Nephron progenitor cell (in vitro differentiated cells): ENCODE measurements at places on chromosomes 1 and 21.

DNA sequence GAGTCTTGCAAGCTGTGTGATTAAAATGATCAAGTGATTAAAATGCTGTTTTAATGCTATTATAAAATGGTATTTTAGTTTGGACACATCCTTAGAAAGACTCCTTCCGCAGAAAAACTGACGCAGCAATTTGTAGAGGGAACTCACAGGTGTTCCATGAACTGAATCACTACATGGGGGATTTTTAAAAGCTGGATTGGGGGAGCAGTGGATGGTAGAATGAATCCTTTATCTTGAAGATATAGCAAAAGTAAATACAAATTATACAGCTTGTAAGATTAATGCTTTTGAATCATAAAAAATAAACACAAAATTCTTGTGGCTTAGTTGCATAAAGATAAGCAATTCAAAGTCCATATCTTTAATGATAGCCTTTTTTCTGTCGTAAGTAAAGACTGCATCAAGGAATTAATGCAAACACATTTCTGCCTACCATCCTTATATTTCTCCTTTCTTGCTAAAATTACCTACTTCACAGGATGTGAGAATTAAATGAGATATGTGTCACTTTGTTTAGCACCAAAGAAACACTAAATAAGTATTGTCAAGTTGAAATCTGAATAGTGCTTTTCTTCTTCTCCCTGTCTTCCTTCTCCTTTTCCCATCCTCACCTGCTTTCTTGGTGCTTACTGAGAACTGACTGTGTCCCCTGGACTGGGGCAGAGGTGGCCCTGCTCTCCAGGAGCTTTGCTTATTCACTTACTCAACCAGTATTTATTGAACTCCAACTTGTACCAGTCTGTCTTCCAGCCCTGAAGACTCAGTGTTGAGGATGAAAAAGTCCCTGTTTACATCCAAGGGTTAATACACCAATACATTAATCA is 61.5 kb upstream of the F3 start:
- no peak for DNase-seq

DNA sequence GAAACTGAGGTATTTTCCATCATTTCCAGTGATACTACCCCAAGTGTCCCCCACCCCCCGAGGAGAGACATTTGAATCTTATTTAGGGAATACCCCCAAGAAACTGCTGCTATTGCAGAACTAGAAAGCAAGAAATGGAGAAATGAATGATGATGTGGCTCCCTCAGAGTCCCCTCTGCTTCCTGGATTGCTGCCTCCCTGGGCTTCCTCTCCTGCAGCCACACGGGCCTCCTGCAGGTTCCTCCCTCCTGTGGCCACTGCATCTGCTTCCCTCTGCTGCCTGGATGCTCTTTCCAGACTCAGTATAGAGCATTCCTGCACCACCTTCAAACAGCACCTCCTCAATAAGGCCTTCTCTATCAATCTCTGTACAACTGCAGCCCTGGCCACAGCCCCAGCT is 69.3 kb downstream of the SLC25A24 start:
- no peak for DNase-seq

- no peak for DNase-seq
Measured at GRCh38 chr1:49333906-49334305, 557.2 kb upstream of the BEND5 start.

DNA sequence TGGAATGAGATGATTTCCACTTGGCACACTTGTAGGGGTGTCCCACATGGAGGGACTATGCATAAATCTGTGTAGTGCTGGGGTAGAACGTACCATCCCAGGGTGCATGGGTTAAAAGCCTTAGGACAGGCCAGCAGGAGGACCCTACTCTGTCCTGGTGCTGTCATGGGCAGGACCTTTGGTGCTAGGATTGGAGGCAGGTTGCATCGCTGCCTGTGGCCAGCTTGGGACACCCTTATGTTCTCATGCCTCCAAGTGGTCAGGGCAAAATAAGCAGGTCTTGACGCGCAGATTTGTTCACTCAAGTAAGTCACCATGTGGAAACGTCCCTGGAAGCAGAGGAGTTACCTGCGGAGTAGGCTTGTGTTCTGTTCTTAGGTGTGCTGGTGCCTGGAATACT is 49.5 kb upstream of the RAB3GAP2 start:
- no peak for DNase-seq

- no peak for DNase-seq
Measured at GRCh38 chr1:243354511-243355153, 98.8 kb downstream of the SDCCAG8 start.

GRCh38 chr1:111867868-111868440 is 112.3 kb downstream of the DDX20 start:
- DNase-seq, result no peak

- no peak for DNase-seq
Measured at GRCh38 chr1:65049941-65050713, 83.8 kb upstream of the JAK1 start.

GRCh38 chr1:206735553-206736031 is 35.0 kb upstream of the IL19 start:
- DNase-seq, result no peak

DNA sequence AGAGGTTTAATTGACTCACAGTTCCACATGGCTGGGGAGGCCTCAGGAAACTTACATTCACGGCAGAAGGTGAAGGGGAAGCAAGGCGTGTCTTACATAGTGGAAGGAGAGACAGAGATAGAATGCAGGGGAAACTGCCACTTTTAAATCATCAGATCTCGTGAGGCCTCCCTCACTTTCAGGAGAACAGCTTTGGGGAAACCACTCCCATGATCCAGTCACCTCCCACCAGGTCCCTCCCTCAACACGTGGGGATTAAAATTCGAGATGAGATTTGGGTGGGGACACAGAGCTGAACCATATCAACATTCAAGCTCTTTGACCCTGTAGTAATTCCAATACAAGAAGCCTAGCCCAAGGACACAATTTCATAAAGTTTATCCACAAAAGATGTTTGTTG is 13.7 kb downstream of the PIGP start:
- DNase-seq, result no peak
